ENCODE measurements at places on chromosomes 2 and 18.
A peak's percentile ranks its signal among the peaks of the same experiment; 100 is the strongest.

- DNase-seq = no peak
These were observed 725.2 kb downstream of the TSN start for GRCh38 chr2:122480501-122481243.

DNA sequence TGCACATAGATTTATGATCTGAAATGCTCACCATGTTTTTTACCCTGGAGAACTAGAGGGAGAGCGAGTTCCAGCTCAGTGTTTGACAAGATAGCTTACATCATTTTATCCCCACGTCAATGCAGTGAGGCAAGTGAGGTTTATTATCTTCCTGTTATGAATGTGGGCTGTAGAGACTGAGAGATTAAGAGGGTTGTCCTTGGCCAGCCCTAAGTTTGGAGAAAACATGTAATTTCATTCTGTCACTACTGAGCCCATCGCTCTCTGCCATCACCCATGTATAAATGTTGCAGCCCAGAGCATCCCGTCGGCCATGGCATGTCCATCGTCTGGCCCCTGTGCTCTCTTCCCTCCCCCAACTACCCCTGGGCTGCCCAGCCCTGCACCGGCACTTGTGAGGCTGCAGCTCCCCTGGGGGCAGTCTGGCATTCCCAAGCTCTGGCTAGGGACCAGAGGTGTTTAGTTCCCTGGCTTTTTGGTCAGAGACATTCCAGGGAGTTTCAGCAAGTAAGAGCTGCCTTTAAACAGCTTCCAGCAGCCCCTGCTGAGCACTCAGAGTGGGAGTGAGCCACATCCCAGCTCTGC lies 136.7 kb downstream of the ANTXR1 start:
- no peak for DNase-seq

GRCh38 chr2:53467467-53468180 lies 300.0 kb upstream of the CHAC2 start:
- no peak for DNase-seq

DNA sequence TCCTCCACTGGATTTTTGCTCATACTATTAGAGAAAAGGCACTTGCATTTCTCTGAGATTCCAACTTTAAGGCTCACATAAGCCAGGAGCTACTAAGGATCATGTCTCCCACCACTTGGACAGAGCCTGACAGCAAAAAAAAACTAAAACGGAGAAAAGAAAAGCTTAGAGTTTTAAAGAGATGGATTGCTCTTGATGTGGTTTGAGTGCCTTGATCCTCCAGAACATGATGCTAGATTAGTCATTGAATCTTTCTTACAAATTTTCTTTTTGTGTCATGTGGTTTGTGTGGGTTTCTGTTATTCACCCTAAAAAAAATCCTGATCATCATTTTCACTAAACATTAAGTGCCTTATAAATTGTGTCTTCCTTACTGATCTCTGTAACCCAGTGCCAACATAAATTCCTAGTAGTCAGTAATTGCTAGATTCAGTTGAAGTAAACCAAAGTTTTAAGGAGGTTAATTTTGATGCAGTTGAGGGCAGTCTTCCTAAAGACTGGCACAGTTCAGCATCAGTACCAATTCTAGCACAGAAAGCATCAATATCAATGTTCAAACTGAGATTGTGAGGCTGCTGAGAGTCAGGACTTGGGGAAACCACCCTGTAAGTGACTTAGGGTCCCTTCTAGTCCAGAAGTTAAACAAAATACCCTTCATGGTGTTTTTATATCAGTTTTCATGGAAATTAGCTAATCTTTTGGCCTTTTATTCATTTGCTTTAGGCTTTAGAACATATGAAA lies 206.3 kb downstream of the RAD51AP2 start:
- DNase-seq = no peak

- no peak for DNase-seq
These were observed 1025.1 kb downstream of the LRP1B start for GRCh38 chr2:141105763-141106162.

- no peak for DNase-seq
These were observed 59.1 kb downstream of the ACOXL start for GRCh38 chr2:110791435-110791834.

GRCh38 chr2:8999102-8999446 lies 4.4 kb downstream of the MBOAT2 start:
- no peak for DNase-seq

DNA sequence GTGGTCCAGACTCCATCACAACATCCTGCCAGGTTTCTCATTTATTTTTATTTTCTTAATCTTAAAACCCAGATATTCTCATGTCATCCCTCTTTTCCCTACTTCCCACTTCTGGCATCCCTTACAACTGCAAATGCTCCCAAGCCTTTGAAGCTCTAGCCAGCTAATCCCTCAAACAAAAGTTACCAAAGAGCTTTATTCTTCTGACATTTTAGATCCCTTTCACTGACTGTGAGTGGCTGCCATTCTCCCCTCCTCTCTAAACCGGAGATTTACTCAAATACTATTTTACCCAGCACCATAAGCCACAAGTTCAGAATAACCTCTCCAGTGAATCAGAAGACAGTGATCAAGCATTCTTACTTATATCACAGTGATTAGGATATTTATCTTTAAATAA lies 569.0 kb upstream of the SYT4 start:
- no peak for DNase-seq

DNA sequence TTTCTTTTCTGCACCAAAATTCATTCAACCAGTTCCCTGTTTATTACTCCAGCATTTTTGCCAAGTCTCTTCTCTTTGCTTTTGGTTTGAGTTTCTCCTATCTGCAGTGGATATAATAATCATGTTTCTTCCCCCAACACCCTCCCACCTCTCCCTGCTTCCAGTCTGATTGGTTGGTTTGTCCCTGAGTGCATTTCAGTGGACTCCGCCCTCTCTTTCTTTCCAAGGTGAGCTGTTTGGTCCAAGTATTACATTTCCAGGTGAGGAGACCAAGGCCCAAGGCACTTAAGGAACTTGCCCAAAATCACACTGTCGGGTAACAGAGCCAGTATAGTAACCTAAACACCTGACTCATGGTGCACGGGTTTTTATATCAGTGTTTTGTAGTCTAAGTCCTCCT lies 17.7 kb downstream of the MRO start:
- no peak for DNase-seq

- no peak for DNase-seq
These were observed 24.4 kb downstream of the TFCP2L1 start for GRCh38 chr2:121260370-121261154.

GRCh38 chr2:158914066-158914465 lies 54.4 kb upstream of the TANC1 start:
- no peak for DNase-seq

GRCh38 chr2:3575534-3576262 lies 638 bp downstream of the RPS7 start:
- peak; percentile 38 for DNase-seq

DNA sequence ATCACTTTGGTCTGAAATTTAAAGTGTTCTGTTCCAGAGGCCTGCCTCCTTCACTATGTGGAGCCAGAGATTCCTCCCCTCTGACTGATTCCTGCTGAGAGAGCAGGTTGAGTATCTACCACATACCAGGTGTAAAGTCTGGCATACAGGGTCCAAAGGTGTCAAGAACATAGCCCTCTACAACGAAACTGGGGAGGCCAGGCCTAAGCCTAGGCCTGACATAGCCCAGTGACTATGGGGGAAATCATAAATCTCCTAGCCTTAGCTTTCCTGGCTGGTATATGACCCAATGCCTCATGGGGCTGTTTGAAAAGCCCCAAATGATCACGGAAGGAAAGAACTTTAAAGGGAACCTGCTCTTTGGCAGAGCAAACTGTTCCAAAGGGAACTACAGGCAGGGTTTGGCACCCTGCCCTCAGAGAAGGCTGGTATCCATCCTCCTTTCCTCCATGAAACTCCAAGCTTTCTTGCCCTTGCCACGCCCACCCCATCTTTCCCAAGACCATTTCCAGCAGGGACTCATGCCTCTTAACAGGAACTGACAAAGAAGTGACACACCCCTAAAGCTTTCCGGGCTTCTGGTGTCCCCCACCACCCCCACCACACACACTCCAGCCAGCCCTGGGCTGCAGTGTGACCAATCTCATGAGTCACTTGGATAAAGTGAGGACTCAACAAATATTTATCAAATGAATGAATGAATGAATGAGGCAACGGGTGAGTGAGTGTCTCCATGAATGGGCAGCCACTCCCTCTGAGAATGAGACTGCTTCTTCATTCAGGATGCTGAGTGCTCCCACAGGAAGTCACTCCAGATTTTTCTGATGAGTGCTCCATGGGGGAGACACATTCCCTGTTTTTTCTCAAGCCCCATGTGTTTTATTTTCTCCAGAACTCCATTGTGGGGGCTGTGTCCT lies 114.5 kb upstream of the STPG4 start:
- DNase-seq = no peak

DNA sequence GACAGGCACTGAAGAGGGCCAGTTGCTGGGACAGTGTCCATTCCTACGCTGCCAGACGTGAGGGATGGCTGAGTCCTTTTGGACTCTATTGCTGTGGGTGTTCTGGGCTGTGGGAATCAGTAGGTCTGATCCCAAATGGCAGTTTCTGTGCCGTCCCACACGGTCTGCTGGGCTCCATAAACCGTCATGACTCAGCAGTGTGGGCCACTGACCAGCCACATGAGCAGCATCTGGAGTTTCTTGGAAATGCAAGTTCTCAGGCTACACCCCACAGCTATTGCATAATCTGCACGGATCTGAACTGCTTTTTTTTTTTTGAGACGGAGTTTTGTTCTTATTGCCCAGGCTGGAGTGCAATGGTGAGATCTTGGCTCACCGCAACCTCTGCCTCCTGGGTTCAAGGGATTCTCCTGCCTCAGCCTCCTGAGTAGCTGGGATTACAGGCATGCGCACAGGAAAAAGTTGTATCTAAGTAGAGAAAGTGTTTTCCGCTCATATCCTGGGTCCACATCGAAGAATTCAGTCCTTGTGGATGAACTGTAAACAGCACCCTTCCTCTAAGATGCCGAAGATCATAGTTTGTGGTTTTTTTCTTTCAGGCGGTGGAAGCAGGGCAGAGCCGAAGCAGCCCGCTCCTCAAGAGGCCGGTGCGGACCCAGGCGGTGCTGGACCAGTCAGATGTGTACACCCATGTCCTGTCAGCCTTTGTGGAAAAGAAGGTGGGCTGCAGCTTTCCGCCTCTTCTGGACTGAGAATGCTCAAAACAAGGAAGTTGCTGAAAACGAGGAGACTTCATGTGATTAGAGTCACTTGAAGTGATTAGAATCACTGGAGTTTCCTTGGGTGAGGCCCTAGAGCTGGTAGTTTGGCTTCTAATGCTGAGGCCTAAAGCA lies 25.5 kb downstream of the RMC1 start:
- DNase-seq = no peak

DNA sequence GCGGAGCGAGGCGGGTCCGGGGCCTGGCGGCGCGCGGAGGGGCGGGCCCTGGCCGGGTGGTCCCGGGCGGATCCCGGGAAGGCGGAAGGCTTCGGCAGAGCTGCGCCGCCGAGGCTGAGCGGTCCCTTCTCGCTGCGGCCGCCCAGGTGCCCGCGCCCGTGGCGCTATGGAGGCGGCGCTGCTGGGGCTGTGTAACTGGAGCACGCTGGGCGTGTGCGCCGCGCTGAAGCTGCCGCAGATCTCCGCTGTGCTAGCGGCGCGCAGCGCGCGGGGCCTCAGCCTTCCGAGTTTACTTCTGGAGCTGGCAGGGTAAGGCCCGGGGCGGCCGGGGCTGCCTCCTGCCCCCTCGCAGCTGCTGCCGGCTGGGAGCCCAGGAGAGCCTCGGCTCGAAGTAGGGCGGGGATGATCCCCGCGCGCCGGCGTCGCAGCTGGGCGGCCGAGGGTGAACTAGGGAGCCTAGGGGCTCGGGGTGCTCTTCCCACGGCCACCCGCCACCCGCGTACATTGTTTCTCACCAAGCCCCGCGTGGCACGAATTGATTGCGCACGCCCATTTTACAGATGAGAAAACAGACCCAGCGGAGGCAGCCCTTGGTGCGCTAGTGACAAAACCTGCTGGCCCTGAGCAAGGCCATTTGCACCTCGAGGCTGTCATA lies at the start of gene SLC66A3:
Gene SLC66A3 (plus strand): TSS at position 87 of the 655 bp plus-strand sequence. CDS start 80 bp downstream, at position 167.
- no peak for DNase-seq

DNA sequence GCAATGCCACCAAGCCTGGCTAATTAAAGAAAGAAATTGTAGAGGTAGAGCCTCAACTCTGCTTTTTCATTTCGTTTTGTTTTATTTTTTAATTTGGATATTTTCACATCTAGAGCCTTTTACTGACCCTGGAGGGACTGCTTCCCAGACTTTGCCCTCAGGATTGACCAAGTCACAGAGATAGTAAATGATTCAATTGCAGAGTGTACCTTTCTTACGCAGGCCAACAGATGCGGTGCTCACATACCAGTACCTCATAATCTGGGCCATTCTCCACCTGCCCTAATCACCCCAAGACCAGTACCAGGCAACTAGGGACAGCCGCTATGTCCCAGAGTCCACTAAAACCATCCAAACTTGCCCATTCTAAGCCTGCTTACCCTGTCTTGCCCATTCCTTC lies 110.8 kb downstream of the DDX1 start:
- no peak for DNase-seq

- DNase-seq = no peak
These were observed 9.0 kb downstream of the CRACDL start for GRCh38 chr2:98927027-98927426.

- no peak for DNase-seq
These were observed 17.1 kb downstream of the OSBPL6 start for GRCh38 chr2:178211460-178211859.

DNA sequence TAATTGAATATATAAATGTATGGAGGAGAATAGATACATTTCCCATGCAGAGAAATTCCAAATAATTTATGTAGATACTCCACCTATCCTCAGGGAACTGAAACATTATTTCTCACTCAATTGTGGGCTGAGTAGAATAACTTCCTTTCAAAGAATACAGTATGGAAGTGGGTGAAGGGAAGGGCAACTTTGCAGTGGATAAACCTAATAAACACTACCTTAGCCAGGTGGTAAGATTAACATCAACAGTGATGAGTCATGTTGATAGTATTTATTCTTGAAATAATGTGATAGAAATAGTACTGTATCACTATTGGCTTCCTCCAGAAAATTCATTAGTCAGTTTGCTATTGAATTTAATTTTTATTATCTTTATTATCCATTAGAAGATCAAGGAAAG lies 716.4 kb upstream of the CHAC2 start:
- no peak for DNase-seq

GRCh38 chr2:10545556-10545955 lies 97.4 kb upstream of the ODC1 start:
- no peak for DNase-seq

- no peak for DNase-seq
These were observed 1347.2 kb upstream of the DDX18 start for GRCh38 chr2:116467243-116467642.

DNA sequence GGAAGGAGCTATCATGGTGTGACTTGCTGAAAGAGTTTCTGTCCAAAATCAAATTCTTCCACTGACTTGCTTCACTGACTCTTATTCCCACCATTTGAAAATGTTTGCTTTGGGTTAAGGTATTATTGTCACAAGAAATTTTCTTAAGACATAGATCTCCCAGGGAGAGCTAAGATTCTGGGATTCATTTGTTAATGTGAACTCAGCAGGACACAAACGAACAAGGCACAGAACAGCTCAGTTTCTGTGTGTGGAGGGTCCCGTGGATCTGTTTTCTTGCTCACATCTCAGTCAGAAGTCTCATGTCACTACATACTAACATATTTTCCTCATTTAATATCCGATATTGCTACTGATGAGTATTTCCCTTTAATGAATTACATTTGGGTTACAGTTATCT lies 8.2 kb upstream of the HNRNPA3 start:
- DNase-seq = no peak
